ENCODE measurements at places on chromosomes 13 and 19.

DNA sequence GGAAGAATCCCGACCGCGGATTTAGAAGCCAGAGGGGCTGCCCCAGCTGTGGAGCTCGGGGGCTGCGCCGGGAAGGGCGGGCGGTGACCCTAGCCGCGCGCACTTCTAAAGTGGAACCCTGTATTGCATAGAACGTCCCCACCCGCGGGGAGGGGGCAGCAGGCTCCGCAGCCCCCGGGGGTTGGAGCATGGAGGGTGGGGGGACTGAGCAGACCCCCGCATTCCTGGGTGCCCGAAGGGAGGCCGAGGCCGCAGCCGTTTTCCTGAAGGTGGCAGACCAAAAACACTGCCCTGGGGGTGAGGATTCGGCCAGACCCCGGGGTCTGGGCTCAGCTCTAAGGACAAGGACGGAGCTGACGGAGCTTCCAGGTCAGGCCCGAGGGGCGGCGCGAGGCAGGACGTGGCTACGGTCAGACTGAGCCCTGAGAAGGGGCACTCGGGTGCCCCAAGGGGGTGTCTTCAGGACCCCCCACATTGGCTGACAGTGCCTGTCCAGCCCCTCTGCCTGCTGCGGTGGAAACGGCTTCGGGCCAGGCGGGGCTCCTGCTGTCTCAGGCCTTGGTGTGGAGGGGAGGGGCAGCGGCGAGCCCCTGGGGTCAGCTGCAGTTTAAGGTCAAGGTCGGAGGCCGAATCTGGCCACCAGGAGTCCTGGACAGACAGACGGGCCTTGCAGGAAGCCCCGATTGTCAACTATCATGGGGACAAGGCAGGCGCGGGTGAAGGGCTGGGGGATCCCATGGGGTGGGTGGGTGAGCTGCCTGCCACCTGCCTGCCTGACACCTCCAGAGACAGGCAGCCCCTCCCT lies 12.6 kb downstream of the MKNK2 start:
- DNase-seq = no peak

DNA sequence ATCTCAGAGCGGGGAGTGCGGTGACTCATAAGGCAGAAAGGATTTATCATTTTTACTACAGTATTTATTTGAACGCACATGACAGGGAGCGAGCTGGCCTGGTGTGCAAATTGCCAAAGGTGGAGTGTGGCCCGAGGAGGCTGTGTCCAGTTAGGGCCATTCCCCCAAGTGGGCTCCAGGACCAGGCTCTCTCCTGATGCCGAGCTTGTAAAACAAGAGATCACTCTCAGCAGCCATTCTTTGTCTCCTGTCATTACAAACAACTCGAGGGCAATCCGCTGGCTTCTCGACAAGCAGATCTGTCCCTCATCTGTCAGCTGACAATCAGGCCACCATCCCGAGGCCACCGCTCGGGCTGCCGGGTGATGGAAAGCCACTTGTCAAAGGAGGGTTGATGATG lies 418.9 kb downstream of the ZNF536 start:
- DNase-seq = peak; percentile 62

- DNase-seq = no peak
Measured at GRCh38 chr19:2728783-2729387, 7.7 kb upstream of the DIRAS1 start.

- no peak for DNase-seq
Measured at GRCh38 chr13:35485424-35485823, 8.9 kb upstream of the MAB21L1 start.

DNA sequence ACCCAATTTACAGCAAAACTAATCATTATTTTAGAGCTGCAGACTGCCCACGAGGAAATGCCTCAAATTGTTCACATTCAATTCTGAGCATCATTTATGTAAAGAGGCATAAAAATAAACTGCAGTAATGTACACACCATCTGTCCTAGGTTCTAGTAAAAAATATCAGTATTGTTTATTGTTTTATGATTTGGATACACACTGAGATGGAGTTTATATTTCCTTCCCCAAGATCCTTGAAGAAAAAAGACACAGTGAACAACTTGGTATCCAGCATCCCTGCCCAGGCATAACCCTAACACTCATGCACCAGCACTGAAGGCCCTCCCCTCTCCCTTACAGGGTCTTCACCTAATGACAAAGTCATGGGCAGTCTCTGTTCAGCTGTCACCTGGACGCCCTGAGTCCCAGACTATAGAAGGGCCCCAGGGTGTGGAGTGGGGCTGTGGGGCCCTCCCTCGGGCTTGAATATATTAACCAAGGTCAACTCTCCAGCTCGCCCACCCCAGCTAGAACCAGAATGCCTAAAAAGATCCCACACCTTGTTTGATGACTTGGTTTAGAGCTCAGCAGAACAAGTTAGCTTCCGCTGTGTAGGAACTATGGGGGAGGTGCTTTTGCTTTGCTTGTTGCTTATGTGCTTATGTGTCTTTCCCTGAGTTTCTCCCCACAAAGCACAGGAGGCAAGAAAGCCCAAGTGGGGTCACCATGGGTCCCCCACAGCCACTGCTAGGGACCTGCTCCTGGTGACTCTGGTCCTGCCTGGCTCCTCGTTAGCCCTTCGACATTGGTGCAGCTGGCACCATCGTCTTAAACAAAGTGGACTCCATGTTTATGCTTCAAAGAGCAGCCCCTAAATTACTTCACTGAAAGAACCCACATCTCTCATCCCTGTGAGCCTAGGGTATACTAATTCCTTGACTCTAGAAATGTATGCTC lies 111.1 kb downstream of the COL4A1 start:
- DNase-seq = no peak

GRCh38 chr13:43905435-43906031 lies 25.8 kb downstream of the LACC1 start:
- DNase-seq = peak; percentile 46

- no peak for DNase-seq
Measured at GRCh38 chr19:19900139-19900728, 512 bp upstream of the ZNF93 start.

- DNase-seq = peak; percentile 80
Measured at GRCh38 chr19:38684078-38684861, 36.8 kb downstream of the ACTN4 start.

DNA sequence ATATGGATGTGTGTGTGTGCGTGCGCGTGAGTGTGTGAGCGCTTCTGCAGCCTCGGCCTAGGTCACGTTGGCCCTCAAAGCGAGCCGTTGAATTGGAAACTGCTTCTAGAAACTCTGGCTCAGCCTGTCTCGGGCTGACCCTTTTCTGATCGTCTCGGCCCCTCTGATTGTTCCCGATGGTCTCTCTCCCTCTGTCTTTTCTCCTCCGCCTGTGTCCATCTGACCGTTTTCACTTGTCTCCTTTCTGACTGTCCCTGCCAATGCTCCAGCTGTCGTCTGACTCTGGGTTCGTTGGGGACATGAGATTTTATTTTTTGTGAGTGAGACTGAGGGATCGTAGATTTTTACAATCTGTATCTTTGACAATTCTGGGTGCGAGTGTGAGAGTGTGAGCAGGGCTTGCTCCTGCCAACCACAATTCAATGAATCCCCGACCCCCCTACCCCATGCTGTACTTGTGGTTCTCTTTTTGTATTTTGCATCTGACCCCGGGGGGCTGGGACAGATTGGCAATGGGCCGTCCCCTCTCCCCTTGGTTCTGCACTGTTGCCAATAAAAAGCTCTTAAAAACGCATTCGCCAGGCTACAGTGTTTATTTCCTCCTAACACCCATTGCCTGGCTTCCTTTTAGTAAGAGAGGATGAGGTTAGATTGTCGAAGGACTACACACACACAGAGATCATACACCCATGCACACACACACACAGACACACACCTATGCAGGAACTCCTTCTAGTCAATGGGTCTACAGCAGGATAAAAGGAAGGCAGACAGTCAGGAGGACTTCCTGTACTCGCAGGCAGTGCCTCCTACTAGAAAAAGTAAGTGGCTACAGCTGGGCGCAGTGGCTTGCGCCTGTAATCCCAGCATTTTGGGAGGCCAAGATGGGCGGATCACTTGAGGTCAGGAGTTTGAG lies 7.1 kb downstream of the FOSB start:
- no peak for DNase-seq

GRCh38 chr13:23871616-23872220 lies 17.5 kb downstream of the MIPEP start:
- no peak for DNase-seq

GRCh38 chr13:110506859-110507566 lies 54.5 kb downstream of the RAB20 start:
- DNase-seq = peak; percentile 52

- no peak for DNase-seq
Measured at GRCh38 chr13:27104606-27105005, 67.0 kb downstream of the USP12 start.

DNA sequence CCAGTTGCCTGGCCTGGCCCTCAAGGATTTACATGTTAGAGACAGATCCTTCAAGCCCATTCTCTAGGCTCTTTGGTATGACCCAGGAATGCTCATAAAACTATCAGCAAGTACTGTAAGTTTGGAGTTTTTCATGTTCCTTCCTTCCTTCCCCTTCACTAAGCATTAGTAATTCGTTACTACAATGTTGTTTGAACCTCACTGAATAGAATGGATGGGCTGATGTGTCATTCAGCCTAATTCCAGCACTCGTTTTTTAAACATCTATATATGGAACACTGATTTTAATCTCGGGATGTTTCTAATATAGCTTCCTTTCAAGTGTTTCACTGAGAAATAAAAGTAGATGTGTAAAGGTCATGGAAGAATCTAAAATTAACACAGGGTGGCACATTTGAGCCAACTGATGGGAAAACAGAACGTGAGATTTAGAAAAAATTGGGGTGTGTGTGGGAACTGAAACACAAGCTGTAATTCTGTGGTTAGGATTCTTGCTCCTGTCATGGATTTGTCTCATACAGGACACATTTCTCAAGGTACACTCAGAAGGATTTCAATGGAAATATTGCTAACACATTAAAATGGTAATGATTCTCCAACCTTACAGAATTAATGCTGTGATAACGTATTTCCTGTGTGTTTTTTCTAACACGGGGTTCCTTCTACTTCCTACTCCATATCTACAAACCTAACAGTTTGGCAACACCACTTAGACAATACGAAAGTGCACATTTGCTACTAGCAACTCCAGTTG lies 93.4 kb downstream of the FLT1 start:
- no peak for DNase-seq

DNA sequence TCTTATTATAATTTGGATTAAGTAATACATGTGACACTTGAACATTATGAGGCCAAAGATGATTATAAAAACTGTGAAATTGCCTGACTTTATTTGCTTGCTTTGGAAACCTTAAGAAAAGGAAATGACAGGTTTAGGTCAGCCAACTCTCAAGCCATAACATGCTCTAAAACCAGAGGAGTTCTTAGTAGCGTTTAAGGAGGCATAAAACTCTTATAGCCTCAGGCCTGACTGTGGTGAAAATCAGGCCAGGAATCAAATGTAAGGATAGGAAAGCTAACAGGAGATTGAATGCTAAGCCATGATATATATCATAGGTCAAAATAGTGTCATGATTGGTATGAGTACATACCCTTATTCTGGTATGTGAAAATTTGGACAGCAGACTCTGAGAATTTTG lies 1142.4 kb upstream of the MIR17HG start:
- no peak for DNase-seq

- DNase-seq = no peak
Measured at GRCh38 chr13:112574834-112575613, 12.9 kb downstream of the TUBGCP3 start.

GRCh38 chr13:93723316-93723715 lies 496.7 kb downstream of the GPC6 start:
- DNase-seq = no peak

DNA sequence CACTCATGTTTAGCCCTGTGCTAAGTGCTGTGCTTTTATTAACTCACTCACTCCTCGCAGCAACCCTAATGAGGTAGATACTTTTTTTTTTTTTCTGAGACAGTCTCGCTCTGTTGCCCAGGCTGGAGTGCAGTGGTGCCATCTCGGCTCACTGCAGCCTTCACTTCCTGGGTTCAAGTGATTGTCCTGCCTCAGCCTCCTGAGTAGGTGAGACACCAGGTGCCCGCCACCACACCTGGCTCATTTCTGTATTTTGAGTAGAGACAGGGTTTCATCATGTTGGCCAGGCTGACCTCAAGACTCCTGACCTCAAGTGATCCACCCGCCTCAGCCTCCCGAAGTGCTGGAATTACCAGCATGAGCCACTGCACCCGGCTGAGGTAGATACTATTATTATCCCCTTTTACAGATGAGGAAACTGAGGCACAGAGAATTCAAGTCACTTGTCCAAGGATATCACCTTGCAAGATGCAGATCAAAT lies 2.5 kb downstream of the ITPKC start:
- DNase-seq = no peak

- DNase-seq = no peak
Measured at GRCh38 chr13:82294226-82294625, 1588.0 kb downstream of the SLITRK1 start.

GRCh38 chr13:93948162-93948922 lies 531.1 kb downstream of the DCT start:
- DNase-seq = no peak

GRCh38 chr19:13176345-13176744 lies 26.1 kb downstream of the IER2 start:
- DNase-seq = no peak

DNA sequence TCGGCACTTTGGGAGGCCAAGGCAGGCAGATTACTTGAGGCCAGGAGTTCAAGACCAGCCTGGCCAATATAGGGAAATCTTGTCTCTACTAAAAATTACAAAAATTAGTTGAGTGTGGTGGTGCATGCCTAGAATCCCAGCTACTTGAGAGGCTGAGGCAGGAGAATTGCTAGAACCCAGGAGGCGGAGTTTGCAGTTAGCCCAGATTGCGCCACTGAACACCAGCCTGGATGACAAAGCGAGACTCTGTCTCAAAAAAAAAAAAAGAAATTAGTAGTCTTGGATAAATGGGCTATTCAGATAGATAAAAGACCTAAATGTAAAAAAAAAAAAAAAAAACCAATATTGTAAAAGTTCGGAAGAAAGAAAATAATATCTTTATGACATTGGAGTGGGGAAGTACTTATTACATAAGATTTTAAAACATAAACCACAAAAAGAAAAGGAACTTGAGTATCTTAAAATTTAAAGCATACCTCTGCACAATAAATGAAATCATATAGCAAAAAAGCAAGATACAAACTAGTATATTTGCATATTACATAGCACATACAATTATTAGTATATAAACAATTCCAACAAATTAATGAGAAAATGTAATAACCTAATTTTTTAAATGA lies 26.7 kb upstream of the RNASEH2B start:
- DNase-seq = no peak

- DNase-seq = no peak
Measured at GRCh38 chr19:51479531-51480331, 1.4 kb downstream of the CEACAM18 start.

GRCh38 chr13:111961236-111961635 lies 105.7 kb upstream of the SOX1 start:
- no peak for DNase-seq

GRCh38 chr19:5700455-5701092 lies 10.5 kb downstream of the RPL36 start:
- no peak for DNase-seq

DNA sequence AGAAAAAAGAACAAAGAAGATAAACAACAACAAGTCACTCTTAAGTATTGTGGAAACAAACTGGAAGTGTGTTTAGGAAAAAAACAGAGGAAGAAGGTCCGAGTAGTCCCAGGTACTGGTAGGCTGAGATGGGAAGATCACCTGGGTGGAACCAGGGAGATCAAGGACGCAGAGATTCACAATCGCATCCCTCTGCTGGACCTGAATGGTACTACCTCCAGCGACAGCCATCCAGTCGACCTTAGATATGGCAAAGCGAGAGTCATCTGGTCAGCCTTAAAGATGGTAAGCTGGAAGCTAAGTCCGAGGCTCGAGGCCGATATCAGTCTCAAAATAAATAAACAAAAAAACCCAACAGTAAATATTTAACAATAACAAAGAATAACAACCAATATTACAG lies 44.9 kb upstream of the ZNF91 start:
- no peak for DNase-seq
